ENCODE measurements at places on chromosomes 2 and 18.

DNA sequence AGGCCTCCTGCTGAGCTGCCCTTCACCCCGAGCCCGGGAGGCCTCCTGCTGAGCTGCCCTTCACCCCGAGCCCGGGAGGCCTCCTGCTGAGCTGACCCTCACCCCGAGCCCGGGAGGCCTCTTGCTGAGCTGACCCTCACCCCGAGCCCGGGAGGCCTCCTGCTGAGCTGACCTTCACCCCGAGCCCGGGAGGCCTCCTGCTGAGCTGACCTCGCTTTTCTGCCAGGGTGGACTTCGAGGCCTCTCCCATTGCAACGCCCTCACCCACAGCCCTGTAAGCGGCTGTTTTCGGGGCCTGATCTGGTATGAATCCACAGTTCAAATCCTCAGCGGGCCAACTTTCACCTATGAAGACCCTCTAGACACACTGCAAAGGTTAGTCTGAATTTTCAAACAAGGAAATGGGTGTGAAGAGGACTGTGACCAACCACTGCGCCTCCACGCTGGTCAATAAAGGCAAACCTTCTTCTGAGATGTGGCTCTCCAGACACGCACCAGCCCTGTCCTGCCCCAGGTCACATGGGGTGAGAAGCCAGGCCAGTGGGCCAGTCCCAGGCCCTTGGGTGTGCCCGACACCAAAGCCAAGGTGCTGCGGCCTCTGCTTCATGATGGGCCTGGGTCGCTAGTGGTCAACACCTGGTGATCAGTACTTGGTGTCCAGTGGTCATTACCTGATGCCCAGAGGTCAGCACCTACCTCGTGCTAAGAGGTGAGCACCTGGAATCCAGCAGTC is 225.1 kb upstream of the SALL3 start:
- no peak for DNase-seq

DNA sequence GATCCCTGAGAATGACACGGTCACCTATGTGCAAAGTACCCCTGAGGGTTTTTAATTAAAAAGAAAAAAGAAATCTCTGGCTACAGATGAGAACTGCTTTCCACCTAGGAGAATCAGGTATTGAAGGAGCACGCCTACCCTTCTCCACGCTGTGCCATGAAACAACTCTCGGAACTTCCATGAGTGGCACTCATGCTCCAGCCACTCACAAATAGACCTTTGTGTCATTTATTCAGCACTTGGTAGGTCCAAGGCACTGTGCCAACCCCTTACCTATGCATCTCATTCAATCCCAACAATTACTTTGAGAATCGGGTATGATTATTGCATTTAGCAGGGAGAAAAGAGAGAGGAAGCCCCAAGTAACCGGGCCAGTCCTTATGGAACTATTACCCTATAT is 44.9 kb upstream of the TTC39C start:
- no peak for DNase-seq

- DNase-seq, result no peak
Observed at GRCh38 chr2:224646242-224646846, 61.2 kb upstream of the CUL3 start.

DNA sequence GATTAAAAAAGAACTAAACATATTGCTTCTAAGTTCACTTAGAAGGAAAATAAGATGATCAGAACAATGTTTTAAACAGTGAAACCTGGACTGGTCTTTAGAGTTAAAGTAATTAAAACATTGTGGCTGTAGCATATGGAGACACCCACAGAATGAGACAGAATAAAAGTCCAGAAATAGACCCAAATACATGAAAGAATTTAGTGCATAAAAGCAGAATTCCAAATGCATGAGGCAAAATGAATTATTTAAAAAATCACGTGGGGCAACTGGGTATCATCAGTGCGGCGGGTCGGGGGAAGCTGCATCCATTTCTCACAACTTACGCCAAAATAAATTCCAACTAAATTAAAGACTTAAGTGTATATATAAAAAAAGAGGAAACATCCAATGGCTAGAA is 12.1 kb downstream of the RNF149 start:
- no peak for DNase-seq

- DNase-seq, result no peak
Observed at GRCh38 chr18:12433829-12434540, 26.3 kb downstream of the PRELID3A start.

DNA sequence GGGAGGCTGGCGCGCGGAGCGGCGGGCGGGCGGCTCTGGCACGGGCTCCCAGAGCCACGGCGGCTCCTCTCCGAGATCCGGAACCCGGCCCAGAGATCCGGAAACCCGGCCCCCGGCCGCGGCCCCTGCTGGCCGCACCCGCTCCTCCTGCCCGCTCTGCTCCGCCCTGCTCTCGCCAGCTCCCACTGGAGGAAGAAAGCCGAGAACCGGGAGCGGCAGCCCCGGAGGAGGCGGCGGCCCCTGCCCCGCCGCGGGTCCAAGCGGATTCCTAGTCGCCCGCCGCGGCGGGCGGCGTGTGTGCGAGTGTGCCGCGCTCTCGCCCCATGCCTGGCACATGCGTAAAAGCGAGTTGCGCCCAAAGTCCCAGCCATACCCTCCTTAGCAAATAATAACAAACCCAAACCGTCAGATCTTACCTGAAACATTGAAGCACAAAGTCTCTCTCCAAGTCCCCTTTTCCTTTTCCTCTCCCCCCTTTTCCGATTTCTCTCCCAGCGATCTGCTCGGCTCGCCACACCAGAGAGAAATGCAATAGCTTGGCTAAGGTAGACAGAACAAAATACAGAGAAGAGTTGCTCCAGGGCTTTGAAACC is 108.7 kb upstream of the KCTD1 start:
- DNase-seq, result no peak

GRCh38 chr2:143856978-143857377 is 662.9 kb downstream of the ZEB2 start:
- DNase-seq, result no peak

DNA sequence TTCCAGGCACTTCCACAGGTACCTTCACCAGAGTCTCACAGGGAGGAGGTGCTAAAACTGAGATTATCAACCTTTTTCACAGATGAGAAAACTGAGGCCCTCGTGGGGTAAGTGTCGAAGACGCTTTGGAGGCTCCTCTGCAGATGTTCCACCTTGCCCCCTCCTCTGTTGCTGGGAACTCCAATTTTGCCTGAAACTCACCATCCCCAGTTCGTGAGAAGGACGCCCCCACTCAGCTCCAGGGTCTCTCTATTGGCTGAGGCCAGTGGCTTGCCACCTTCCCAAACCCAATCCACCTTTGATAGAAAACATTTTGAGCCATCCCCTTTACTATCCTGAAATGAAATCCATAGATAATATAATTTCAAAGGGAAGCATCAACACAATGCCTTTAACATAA is 109.1 kb downstream of the CYP26B1 start:
- DNase-seq, result no peak

DNA sequence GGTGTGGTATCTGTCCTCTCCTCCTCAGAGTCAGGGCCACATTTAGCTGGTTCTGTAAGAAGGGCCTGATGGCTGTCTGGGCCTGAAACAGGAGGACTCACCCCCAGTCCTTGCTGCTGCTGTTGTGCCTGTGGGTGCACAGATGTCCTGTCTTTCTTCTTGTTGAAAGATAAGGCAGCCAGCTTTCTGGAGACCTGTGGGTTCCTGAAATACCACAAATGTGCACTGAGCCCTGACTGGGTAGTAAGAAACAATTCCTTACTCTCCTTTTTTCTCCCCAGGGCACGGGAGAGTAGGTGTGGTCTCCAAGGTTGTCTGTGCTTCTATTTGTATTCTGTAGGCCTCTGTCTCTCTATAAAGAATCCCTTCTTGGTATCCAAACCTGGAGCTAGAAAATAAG is 96.2 kb upstream of the DLX2 start:
- no peak for DNase-seq

DNA sequence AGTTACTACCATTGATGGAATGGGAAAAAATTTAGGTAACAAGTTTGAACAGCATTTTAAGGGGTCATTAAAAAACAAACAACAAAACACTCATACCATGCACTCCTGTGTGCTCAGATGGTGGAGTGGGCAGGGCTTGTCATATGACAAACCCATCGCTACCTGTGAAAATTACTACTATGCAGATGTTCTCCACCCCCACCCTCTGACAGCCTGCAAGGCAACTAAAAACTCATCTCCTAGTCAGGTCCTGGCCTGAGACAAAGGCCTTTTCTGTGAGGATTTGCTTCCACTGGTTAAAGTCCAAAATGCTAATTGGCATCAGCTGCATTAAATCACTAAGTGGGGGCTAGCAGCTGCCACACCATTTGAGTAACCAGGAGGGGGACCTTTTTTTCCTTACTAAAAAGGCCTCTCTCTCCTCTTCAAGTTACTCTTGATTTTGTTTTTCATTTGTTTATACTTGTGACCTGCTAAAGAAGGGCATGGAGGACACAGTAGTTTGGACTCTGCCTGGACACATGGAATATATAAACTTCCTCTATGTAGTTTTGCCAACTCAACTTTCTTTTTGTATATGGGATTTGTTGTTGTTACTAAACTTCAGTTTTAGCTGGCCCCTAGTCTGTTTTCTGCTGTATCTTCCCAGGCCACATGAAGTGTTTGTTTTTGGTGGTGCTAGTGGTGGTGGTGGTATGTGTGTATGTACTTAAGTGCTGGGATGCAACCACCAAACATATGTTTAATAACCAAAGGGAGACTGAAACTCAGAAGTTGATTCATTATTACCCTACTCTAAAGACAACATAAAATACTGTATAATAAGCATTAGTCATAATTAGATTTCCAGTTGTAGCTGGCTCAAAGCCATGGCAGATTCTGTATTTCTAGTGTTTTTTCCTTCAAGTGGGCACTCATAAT is 121.3 kb downstream of the MAP4K4 start:
- no peak for DNase-seq

GRCh38 chr2:130829015-130829414 is 7.7 kb upstream of the ARHGEF4 start:
- no peak for DNase-seq

- DNase-seq, result peak; percentile 21
Observed at GRCh38 chr2:54680397-54681041, 42.9 kb upstream of the EML6 start.

DNA sequence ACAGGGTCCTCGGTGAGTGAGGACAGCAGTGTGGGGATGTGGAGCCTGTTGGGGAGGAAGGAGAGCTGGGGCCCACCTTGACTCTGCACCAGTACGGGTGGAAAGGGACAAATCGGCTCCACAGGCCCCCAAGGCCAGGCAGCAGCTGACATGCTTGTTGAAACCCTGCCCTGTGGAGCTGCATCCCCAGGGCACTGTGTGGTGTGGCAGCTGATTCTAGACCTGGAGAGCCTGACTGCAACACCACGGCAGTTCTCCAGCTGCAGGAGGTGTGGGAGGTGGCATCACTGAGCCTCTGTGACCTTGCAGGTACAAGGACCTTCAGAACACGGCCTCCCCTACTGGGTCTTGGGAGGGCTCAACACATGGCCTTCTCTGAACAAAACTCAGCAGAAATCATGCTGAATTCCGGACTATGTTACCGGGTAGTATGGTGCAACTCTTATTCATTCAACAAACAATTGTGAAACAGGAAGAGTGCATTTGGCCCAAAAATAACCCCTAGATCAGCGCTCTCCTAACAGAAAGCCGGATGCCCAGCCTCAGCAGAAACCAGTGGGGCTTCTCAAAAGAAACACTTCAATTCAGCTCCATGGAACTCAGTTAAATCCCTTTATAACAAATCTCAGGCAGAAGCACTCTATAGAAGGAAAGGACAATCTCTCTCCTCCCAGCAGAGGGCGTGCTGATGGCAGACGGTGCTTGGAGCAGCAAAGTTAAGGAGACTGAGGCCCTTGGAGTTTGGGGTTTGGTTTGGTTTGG is 104.4 kb upstream of the SALL3 start:
- peak; percentile 15 for DNase-seq

- no peak for DNase-seq
Observed at GRCh38 chr2:208224802-208225201, 30.1 kb downstream of the IDH1 start.

GRCh38 chr2:33230842-33231241 is 245.6 kb upstream of the RASGRP3 start:
- DNase-seq, result no peak

DNA sequence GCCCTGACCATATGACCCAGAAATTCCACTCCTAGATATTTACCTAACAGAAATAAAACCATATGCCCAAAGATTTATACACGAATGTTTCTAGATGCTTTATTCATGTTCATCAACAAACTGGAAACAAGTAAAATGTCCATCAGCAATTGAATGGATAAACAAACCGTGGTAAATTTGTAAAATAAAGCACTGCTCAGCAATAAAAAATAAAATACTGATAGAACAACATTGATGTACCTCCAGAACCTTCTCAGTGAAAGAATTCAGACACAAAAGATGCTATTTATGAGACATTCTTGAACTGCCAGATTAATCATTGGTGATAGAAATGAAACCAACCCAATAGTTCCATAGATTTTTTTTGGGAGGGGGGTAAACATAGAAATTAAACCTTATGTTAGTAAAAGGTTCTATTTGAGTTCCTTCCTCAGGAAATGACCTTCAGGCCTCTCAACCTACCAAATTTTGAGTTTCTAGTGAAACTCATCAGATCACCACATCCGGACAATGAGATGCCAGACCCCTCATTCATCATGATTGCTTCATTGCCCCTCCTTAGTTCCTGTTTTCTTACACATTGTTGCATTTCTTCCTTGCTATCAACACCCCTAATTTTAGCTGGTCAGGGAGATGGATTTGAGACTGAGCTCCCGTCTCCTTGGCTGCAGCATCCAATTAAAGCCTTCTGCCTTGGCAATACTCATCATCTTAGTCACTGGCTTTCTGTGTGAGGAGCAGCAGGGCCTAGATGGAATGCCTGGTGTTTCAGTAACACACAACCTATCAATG is 203.5 kb downstream of the LPIN1 start:
- DNase-seq, result no peak

DNA sequence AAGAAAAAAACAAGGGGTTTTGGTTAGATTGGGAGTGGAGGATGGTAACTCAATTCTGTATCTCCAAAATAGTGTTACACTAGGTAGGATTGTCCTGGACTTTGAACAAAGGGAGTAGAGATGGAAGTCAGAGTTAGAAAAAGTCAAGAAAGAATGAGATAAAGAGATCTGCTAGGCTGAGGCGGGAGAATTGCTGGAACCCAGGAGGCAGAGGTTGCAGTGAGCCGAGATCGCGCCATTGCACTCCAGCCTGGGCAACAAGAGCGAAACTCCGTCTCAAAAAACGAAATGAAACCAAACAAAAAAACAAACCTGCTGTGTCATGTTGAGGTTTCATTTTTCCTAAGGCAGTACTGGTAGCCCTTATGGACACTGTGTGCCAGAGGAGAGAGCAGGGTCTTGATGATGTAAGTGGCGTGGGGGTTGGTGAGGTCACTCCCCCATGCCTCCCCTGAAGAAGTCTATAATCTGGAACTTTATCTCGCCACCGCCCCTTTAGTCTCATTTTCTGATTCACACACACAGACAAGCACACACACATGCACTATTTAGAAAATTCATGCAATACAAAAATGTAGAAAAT is 10.5 kb downstream of the DRC1 start:
- no peak for DNase-seq

Measured in activated CD4-positive, alpha-beta T cell treated with anti-CD3 and anti-CD28 coated beads for 24 hours (primary cell).